ENCODE measurements at places on chromosomes 11 and 22.

DNA sequence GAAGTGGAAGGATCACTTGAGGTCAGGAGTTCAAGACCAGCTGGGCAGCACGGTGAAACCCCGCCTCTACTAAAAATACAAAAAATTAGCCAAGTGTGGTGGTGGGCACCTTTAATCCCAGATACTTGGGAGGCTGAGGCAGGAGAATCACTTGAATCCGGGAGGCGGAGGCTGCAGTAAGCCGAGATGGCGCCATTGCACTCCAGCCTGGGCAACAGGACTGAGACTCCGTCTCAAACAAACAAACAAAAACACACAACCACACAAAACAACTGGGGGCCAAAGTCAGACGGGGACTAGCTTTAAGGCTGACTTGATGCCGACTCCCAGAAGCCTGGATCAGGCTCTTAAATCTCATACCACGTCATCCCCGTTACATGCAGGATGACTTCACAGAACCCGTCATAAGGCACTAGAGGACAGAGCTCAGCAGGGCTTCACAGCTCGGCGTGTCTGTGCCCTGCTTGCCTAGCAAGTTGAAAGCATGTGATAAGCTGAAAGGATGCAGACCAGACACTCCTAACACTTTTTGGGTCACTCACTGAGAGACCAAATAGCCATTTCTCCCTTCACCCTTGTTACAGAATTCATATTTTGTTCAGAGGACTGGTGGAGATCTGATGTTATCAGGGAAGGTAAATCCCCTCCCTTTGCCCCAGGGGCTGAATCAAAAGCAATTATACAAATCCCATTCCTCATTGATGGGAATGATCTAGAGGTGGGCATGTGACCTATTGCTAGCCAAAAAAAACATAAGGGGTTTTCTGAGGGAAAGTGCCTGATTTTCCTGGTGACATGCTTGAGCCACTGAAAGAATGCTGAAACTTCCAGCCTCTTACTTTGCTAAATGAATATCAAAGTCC is 65.4 kb downstream of the GAB2 start:
- peaks cover 1% of the 10 kb centered on the region for H3K36me3 ChIP-seq
- H3K4me1 ChIP-seq, result peaks cover 27% of the 10 kb centered on the region
- no peaks in the 10 kb centered on the region for H3K27me3 ChIP-seq
- no peak overlapping the region for H3K4me3 ChIP-seq

GRCh38 chr22:50684501-50684900 is 11.9 kb downstream of the SHANK3 start:
- H3K27ac ChIP-seq, result no peak overlapping the region
- no peak for DNase-seq
- H3K4me3 ChIP-seq, result no peak overlapping the region
- H3K27me3 ChIP-seq, result peaks cover 6% of the 10 kb centered on the region

DNA sequence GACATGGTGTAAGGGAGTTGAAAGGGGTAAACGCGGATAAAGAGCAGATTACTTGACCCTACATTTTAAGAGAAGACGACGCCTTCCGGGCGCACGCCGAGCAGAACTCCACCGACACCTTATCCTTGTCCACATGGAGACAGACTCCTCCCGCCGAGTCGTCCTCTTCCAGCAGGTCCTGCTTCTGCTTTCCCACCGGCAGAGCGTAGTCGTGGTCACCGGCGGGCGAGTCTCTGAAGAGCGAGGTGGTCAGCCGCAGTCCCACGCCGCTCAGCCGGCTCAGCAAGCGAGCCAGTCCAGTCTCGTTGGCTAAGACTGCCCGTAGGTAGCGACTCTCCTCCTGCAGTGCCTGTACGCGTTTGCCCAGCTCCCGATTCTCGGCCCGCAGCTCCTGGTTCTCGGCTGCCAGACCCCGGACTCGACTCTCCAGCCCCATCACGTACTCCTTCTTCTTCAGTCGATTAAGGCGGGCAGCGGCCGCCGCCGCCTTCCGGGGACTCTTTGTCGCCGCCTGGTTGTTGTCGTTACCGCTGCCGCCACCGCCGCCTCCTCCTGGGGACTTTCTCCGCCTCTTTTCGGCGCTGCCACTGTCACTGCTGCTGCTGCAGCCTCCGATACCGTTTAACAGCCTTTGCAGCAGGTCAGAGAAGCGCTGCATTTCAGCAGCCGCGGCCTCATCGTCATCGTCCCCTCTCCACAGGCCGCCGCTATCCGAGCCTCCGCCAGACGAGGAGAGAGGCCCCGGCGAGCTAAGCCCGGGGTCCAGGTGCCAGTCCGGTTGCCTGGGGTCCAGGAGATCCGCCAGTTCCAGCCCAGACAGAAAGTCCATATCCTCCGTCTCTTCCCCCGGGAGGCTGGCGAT is 945 bp downstream of the CREBZF start:
- H3K36me3 ChIP-seq, result peaks cover 33% of the 10 kb centered on the region
- peak overlapping the region; percentile 98 for H3K27ac ChIP-seq
- peaks cover 17% of the 10 kb centered on the region for H3K4me1 ChIP-seq

DNA sequence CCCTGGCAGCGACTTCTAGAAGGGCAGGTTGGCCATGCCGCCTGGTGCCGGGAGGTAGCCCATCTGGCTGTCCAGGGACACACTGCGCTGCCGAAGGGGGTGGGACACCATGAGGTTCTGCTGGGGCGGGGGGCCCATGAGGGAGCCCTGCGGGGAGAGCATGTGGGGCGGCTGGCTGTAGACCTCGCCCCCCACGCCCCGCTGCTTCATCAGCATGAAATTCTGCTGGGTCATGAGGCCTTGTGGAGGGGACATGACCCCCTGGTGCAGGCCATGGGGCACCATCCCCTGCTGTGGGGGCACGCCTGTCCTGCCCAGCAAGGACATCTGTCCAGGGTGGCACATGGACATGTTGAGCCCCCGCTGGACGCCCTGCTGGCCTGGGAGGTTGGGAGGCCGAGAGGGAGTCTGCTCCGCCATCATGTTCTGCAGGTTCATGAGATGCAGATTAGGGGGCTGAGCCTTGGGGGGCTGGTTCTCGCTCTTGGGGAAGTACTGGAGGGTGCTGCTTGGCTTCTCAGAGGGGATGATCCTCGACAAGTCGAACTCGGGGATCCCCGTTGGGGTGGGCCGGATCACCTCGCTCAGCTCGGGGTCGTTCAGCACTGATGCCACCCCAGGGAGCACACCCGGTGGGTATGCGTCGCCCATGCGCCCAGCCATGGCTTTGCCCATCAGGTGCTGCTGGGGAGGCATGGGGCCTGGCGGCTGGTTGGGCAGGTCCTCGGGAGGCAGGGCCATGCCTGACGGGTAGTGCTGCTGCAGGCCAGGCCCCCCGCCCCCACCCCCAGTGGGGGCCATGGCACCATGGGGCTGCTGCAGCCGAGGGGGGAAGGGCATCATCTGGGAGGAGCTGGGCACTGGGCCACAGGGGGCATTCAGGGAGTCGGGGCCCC is 15.0 kb downstream of the CXCR5 start:
- H3K36me3 ChIP-seq, result peaks cover 61% of the 10 kb centered on the region
- H3K4me1 ChIP-seq, result peaks cover 50% of the 10 kb centered on the region
- H3K27ac ChIP-seq, result peak overlapping the region; percentile 87
- peak overlapping the region; percentile 23 for H3K4me3 ChIP-seq
- DNase-seq, result no peak

- H3K27me3 ChIP-seq, result peaks cover 21% of the 10 kb centered on the region
- no peak overlapping the region for H3K4me3 ChIP-seq
- no peak overlapping the region for H3K27ac ChIP-seq
- H3K4me1 ChIP-seq, result no peaks in the 10 kb centered on the region
Measured at GRCh38 chr11:62954478-62954877, 30.3 kb downstream of the SLC22A6 start.

All from stimulated activated naive B cell treated with anti-CD40 and anti-IgM and Interleukin-4, amounts not matched to agents 10 μg/mL and 1 μg/mL and 100 μg/mL, for 72 hours (primary cell).